Natural killer cell (primary cell): ENCODE measurements at places on chromosomes 12 and 14.

DNA sequence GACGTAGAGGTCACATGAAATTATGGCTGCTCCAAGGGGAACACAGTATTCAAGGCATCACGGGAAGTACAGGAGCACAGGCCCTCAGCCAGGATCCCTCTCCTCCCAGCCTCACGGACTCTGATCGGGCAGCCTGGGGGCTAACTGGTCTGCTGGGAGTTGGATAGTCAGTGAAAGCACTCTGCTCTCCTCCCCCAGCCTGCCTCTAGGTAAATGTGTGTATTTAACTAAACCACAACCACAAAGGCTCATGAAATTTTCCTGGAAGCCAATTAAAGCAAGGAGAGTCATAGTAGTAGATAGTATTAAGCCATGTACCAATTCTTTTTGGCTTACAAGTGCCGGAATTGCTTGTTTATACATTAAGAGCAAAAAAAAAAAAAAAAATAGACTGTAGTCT, 254.3 kb downstream of the MSRB3 start:
- no peak for DNase-seq

DNA sequence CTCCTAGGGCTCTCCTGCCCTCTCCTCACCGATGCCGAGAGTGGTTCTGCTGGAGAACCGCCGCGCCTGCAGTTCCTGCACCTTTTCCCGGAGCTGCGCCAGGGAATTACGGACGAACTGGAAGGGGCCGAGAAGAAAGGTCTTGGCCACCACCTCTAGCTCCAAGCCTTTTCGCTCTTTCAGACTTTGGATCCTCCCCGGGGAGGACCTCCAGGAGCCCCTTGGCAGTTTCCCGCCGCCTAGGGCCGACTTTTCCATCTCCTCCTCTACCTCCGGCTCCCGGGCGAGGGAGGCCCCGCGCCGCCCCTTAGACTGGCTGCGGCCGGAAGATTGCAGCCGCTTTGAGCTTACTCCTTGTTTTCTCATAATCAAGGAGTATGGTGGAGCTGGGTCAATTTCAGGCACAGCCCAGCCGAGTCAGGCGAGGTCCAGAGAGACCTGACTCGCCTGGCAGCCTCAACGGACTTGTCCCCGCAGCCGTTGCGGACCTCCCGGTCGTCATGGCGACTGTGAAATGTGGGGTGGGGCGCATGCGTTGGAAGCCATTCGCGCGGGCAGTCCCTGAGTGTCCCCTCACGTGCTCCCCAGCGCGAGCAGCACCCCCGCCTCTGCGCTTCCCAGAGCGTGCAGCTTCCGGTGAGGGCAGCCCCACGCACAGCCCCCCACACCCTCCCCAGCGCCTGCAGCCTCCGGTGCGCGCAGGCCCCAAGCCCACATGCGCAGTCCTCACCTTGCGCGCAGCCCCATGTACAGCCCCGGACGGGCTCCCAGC, at the start of gene DPY19L2:
Gene DPY19L2 (minus strand): TSS at position 466 of the 772 bp plus-strand sequence. CDS start 100 bp downstream, at position 366.
- DNase-seq, result peak; percentile 76

DNA sequence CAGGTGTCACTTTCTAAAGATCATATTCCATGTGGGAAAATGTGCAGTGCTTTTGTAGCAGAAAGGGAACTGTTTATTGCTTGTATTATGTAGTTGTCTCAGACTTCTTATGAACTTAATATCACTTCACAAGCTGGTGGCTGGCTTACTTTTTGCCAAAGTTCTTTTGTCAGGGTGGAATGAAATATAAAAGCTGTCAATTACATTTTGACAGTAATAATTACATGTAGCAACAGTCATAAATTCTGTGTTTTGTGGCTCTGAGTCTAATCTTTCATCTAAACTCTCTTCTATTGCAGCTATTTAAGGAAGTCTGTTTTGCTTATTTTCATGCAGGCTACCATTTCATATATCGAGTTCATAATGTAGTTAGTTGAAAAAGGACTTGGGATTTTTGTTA, 106.6 kb downstream of the OTOGL start:
- no peak for DNase-seq

GRCh38 chr14:76922584-76922983, 96.4 kb downstream of the LRRC74A start:
- no peak for DNase-seq
